EH (cell line): ENCODE measurements at places on chromosomes 11 and 22.

DNA sequence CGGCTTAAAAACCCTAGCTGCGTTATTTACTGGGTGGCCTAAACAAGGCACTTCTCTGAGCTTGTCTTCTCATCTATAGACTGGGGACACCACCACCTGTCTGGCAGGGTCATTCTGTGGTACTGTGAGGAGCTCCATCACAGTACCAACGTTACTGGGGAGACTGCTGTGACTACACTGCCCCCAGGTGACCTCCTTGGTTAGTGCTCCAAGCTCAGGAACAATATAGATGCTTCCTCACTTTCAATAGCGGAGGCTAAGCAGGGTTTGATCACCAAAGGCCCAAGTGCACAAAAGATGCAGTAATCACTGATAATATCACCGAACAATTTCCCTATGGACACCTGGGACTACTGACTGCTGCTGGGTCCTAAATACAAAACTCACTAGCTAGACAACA lies 18.8 kb downstream of the PRPF19 start:
- peak; percentile 67 for DNase-seq

- no peak for DNase-seq
Measured at GRCh38 chr11:43758927-43759326, 78.4 kb downstream of the HSD17B12 start.

DNA sequence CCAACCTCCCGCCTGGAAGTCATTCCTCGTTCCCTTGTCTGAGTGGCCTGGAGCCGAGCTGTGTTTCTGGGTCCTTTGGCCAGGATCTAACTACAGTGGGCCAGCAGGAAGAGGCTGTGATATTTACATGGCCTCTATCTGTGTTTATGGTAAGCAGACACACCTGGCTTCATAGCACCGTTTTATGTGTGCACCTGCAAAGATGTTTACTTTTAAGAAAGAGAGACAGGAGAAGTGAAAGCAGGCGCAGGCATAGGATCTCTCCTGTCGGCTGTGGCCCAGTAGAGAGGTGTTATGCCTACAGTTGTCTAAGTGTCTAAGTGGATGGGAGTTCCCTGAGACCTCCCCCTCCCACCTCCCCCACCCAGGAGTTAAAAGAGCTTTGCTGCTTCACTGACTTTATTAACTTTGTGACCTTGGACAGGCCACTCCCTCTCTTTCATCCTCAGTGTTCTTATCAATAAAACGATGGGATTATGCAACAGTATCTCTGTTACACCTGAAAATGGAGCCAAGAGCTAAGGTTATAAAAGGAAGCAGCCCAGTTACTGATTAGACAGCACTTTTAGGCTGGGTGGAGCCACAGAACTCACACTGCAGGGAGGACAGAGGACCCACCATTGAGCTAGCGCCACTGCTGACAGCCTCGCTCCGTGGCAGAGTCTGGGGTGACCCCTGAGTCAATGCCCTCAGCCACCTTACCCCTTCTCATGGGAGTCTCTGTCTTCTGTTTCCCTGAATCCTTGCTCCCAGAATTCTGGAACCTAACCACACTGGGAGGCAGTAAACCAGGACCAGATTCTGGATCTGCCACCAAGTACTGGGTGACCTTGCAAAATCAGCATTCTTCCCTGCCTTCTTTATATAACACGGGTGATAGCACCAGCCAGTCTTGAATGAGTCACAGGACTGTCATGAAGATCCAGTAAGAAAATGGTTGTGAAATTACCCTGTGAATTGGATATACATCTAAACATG lies 22.0 kb downstream of the ST14 start:
- peak; percentile 81 for DNase-seq

DNA sequence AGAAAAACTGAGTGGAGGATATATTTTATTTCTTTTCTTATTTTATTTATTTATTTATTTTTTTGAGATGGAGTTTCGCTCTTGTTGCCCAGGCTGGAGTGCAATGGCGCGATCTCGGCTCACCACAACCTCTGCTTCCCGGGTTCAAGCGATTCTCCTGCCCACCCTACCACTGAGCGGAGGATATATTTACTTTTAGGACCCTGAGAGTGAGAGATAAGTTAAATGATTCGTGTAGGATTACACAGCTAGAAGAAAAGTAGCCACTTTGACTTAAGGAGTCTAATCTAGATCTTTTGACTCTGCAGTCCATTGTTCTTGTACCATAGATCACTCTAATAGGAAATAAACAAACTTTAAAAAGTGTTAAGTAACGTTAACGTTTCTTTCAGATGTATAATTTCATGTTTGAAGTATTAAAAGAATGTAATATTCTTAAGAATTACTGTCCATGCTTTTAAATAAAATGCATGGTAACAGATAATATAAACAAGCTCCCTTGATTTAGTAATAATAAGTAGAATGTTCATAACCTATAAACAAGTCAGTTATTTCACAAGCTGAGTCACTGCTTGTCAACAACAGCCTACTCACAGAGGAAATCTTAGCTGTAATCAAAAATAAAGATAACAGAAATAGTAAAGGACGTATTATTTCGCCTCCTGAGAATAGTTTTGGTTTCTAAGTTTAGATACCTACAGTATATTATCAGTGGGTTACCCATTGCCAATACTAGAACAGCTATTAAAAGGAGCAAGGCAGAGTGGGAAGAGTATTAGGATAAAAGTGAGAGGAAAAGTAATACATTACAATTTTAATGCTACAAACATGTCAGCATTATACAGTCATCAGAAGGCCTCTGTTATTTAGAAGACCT lies 18.6 kb downstream of the USP47 start:
- peak; percentile 46 for DNase-seq

DNA sequence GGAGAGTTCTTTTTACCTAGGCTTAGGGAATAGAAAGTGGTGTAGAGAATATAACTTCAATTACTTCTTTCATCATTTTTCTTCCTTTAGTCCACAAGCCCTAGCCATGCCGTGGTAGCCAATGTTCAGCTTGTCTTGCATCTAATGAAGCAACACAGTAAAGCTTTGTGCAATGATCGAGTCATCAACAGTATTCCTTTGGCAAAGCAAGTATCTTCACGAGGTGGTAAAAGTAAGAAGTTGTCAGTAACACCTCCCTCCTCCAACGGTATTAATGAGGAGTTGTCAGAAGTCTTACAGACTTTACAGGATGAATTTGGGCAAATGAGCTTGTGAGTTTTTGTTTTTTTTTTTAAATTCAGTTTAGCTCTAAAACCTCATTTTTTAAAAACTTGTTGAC lies 37.4 kb downstream of the CEP57 start:
- DNase-seq: peak; percentile 14

DNA sequence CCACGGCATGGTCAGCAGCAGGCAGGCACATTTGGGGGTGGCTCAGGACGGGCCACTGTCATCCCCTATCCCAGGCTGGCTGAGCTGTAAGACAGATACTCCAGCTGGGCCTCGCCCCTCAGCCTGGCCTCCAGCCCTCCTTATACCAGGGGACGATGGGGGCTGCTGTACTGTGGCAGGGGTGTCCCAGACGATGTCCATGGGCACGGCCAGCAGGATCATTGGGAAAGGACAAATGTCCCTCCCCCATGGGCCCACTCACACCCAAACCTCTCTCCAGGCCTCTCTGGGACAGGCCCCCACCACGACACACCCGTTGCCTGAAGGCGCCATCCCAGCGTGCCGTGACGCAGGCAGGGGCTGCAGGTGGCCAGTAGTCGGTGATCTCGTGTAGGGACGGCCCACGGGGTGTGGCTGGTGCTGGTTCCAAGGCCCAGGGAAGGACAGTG lies 1.5 kb upstream of the IL17REL start:
- DNase-seq: no peak

DNA sequence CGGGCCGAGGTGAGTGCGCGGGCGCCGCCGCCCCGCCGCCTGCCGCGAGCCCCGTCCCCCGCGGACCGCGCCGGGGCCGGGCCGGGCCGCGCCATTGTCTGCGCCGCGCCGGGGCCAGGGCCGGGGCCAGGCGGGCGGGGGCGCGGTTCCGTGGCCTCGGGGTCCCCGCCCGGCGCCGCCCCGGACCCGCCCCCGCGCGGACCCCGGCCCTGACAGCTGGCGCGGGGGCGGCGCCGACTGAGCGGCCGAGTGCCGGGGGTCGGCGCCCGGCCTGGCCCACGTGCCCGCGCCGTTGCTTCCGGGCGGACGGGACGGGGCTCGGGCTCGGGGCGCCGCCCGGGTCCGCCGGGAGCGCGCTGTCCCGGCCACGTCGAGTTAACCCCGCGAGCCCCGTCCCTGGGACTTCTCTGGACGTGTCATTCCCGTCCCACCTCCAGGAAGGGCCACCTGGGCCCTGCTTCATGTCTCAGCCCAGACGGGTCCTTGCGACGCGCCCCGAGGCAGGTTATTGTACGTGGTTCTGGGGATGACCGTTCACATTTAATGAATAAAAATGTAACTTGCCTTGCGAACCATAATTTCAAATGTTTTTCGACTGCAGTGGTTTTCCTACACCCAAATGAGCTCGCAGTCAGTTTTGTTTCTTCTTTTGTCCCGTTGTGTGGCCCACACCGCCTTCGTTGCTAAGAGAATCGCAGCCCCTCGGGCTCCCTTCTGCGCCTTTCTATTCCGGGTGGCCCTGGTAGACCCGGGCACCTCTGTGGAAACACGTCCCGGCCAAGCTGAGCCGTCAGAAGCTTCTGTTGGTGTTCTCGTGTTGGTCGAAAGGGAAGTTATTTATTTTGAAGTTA lies 562 bp downstream of the ZBED4 start:
- peak; percentile 40 for DNase-seq

DNA sequence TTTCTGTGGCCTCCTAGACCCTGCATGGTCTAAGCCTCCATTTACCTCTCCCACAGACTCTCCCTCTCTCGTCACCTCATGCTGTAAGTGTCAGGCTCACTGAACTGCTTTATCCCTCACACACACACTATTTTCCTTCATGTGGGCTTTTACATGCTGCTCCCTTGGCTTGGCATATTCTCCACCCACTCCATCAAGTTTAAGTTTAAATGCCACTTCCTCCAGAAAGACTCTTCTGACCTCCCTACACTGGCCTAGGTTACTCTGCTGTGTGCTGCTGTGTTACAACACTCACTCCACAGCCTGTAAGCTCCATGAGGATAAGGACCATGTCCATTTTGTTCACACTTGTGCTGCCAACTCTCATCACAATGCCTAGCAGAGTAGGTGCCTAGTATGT lies 2.5 kb downstream of the DCHS1 start:
- DNase-seq: no peak

- DNase-seq: no peak
Measured at GRCh38 chr22:19134176-19134831, 3.2 kb downstream of the TSSK2 start.

DNA sequence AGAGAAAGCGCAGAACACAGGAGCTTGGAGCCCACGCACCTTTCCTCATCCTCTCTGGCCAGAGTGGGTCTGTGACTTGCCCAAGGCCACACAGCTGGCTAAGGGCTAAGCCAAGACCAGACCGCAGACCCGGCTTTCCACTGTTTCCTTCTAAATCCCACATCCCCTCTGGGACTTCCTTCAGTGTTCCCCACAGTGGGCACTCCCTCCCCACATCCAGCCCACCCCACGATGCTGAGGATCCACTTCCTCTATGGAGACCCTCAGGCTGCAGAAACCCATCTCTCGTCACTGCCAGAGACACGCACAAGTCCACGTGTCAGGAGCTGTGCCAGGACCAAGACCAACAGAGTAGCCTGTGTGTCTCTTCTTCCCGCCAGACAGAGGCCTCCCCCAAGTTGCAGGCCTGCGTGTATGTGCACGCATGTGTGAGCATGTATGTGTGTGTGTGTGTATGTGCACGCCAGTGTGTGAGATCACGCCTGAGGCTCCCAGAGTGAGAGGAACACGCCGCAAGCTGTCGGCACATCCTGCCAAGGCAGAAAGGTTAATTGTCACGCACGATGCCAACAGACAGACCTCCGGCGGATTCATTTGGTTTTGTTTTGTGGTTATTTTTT lies 21.6 kb downstream of the PDGFB start:
- no peak for DNase-seq

- DNase-seq: no peak
Measured at GRCh38 chr22:37211075-37211865, 1.0 kb downstream of the SSTR3 start.

GRCh38 chr11:116352881-116353280 lies 419.9 kb downstream of the BUD13 start:
- DNase-seq: no peak

DNA sequence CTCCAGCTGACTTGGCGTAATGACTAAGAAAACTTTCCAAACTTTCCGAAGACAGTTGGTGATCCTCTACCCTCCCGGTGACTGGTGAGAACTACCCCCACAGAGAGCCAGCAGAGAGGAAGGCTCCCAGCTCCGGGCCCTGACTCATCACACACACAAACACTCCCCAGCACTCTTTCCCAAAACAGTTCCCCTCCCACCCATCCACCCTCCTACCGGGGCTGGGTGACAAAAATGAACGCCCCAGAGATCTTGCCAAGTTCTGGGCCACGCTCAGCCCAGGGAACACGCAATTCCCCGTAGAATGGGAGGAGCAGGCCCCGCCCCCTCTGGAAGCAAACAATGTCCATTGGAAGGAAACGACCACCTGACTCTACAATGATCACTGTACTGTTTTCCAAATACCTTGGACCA lies 21.3 kb upstream of the JAM3 start:
- DNase-seq: peak; percentile 97

GRCh38 chr11:68525930-68526329 lies 65.4 kb downstream of the PPP6R3 start:
- DNase-seq: peak; percentile 68

DNA sequence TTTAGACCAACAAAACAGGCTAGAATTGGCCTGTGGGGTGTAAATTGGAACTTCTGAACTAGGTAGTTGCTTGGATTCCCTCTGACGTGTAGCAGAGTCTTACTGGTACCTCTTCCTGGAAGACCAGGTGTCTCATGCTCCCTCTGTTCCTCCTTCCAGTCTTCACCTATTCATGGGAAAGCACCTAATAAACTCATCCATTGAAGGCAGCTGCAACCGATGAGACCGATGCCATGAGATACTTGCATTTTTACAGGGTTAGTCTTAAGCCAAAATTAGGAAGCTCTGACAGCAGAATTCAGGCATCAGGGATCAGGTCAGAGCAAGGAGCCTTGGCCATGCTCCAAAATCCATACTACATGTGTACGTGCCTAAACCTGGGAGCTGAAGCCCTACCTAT lies 13.2 kb upstream of the HEPHL1 start:
- no peak for DNase-seq

GRCh38 chr11:48058064-48058463 lies 77.7 kb downstream of the PTPRJ start:
- no peak for DNase-seq

DNA sequence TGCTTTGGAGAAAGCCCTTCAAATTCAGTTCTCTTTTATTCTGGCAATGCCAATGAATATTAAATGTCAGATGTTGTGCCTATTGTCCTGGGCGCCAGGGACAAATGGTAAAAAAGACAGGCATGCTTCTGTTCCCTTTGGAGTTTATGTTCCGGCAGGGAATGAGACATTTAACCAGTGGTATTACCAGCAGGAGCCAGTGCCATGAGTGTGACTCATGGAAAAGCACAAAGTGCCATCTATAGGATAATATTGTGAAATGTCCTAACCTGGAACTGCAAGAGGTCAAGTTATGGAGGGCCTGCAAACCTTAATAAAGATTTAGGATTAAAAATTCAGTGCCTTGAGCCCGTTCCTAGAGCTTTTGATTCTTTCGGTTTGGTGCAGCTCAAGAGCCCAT lies 39.5 kb downstream of the REXO2 start:
- DNase-seq: peak; percentile 29
